ENCODE measurements at places on chromosomes 6 and 20.

GRCh38 chr20:62212299-62212698 lies 7.8 kb downstream of the HRH3 start:
- DNase-seq = no peak

DNA sequence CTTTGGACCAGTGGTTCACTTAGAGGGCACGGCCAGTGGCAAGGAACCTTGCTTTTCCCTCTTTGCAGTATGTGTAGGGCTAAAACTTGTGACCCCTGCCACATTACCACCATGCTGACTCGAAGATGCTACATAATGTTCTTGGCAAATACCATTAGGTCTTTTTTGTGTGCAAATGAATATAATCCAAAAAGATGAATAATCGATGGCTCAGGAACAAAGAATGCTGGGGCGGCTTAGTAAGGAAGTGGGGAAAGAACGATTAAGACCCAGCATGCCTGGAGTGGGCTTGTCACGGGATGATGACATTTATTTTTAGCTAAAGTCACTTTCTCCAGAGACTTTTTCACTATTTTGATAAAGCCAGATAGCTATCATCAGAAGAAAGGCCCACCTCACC lies 23.1 kb downstream of the CMTR1 start:
- peak; percentile 90 for DNase-seq

DNA sequence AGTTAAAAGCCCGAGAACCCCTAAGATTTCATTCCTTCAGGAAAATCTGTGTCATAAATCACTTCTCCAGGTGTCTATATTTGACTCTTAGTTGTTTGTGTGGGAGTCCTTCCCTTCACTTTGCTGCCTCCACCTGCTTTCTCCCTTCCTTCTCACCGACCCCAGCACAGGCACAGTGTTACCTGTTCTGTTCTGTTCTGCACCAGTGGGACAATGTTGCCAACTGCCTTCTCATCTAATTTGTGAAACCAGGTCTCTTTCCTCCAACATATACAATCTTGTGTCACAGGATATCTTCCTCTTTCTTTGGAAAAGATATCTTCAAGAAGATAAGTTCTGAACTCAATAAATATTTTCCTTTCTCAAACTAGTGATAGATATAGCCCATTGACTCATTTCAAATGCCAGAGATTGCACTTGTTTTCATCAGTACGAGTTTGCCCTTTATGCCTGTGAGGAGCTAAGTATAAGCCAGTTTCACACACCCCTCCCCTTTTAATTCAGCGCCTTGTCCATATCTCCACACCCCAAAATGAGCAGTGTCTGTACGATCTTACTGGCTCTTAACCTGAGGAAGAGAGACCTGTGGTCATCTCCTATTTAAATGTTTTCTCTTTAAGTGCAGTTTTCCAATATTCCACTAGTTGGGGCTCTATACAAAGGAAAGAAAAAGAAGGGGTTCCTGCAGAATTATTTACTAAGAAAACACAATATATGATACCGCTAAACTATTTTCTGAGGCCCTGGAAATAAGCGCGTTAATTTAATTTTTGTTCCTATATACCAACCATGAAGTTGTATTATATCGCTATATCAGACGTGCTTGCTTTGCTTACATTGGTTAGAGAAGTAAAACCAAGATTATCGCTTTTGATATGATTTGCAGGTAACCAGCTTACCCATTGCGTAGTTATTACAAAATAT lies 81.6 kb upstream of the PREP start:
- DNase-seq = peak; percentile 36

GRCh38 chr6:40442591-40442990 lies 144.6 kb downstream of the LRFN2 start:
- no peak for DNase-seq

- peak; percentile 16 for DNase-seq
Measured at GRCh38 chr6:107418118-107418517, 41.2 kb downstream of the PDSS2 start.

GRCh38 chr6:30363459-30363858 lies 18.5 kb downstream of the RPP21 start:
- DNase-seq = no peak

DNA sequence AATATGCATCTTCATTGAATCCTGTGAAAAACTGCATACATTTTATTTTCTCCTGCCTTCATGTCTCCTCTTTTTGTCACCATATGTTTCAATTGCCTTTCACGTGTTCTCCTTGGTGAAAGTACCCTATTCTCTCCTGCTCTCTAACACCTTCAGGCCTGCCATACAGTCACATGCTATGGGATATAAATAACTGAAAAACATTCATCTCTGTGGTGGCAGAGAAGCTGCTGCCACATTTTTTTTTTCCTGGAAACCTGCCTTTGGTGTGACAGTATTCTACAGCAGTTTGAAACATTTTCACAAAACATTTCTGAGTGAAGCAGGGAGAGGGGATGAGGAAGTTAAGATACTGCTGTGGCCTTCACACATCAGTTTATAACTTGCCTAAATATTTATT lies 44.8 kb upstream of the FBXL4 start:
- no peak for DNase-seq

- DNase-seq = no peak
Measured at GRCh38 chr6:48229841-48230240, 118.8 kb upstream of the PTCHD4 start.

DNA sequence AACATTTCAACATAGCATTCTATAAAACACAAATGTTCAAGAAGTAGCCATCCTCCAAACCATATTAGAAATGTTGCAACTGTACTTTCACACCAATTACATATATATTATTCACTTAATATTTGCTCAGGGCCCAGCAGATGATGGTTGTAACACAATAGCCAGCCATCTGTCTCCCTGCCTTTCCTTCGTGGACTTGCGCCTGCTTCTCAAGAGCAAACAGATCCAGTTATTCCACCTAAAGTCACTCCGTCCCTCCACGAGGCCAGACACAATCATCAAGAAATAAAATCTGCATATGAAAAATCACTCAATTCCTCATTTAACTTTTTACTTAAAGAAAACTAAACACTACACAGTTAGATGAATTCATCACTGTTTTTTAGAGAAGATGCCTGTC lies 160.4 kb downstream of the RALGAPA2 start:
- no peak for DNase-seq

- DNase-seq = no peak
Measured at GRCh38 chr20:57894096-57894495, 184.3 kb upstream of the PMEPA1 start.

DNA sequence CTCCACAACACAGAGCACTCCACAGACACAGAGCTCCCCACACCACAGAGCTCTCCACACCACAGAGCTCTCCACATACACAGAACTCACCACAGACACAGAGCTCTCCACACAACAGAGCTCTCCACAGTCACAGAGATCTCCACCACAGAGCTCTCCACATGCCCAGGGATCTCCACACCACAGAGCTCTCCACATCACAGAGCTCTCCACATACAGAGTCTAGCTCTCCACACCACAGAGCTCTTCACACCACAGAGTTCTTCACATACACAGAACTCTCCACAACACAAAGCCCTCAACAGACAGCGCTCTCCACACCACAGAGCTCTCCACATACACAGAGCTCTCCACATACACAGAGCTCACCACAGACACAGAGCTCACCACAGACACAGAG lies 55.3 kb downstream of the ERMARD start:
- no peak for DNase-seq

- DNase-seq = no peak
Measured at GRCh38 chr6:52552278-52552643, 24.6 kb downstream of the TRAM2 start.

DNA sequence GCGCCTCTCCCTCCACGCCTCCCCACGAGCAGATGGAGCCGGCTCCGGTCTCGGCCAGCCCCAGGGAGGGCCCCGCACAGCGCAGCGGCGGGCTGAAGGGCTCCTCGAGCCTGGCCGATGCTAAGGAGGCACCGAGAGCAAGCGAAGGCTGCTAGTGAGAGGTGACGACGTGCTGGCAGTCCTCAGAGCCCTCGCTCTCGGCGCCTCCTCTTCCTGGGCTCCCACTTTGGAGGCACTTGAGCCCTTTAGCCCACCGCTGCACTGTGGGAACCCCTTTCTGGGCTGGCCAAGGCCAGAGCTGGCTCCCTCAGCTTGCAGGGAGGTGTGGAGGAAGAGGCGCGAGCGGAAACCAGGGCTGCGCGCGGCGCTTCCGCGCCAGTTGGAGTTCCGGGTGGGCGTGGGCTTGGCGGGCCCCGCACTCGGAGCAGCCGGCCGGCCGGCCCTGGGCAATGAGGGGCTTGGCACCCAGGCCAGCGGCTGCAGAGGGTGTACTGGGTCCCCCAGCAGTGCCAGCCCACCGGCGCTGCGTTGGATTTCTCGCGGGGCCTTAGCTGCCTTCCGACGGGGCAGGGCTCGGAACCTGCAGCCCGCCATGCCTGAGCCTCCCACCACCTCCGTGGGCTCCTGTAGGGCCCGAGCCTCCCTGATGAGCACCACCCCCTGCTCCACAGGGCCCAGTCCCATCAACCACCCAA lies 2.5 kb upstream of the TMEM14C start:
- no peak for DNase-seq

GRCh38 chr6:30542404-30542725 lies 13.9 kb downstream of the GNL1 start:
- DNase-seq = no peak

GRCh38 chr20:58374906-58375758 lies 13.9 kb upstream of the VAPB start:
- DNase-seq = peak; percentile 45

DNA sequence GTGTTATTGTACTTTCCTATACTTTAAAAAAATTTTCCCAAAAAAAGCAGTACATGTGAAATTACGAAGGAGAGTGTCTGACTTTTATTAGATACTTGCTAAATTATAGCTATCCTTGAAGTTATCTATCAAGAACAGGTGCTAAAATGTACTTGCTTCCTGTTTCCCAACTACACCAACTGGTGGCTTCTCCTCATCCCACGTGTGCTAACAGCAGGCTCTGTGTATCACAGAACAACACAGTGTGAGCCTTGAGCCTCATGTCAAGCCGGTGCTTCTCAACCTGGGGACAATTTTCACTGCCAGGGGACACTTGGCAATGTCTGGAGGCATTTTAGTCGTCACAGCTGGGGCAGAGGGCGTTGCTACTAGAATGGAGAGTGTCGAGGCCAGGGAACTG lies 36.2 kb upstream of the CDYL start:
- DNase-seq = no peak

GRCh38 chr20:53598140-53599043 lies 4.8 kb upstream of the ZNF217 start:
- no peak for DNase-seq

DNA sequence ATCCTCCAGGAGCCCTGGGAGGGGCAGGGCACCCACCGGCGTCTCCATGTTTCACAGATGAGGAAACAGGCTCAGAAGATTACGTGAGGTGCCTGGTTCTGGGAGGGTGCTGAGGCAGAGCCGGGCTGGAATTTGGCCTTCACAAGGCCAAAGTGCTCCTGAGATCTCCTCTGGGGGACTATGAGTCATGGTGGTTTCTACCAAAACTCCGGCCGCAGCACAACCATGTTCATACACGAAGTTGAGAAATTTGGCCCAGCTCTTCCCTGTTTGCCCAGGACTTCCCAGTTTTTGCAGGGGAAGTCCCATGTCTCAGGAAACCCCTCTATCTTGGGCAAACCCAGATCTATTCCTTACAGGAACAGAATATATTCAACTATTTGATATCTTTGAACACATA lies 172.9 kb upstream of the CDYL start:
- peak; percentile 79 for DNase-seq

DNA sequence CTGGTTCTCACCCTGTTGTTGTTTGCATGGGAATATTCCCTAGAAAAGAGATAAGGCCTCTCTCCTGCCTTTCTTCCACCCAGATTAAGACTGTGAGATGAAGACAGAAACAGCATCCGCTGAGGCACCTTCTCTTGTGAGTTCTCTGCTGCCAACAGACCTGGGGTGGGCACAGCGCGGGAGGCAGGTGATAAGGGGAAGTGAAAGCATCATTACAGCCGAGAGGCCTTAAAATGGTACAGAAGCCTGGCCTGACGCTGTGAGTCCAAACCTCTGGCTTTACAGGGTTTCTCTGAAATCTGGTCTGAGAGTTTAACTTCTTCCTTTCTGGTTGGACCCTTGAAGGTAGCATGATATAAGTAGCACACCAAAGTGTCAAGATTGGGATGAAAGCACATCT lies 21.0 kb upstream of the IYD start:
- no peak for DNase-seq

DNA sequence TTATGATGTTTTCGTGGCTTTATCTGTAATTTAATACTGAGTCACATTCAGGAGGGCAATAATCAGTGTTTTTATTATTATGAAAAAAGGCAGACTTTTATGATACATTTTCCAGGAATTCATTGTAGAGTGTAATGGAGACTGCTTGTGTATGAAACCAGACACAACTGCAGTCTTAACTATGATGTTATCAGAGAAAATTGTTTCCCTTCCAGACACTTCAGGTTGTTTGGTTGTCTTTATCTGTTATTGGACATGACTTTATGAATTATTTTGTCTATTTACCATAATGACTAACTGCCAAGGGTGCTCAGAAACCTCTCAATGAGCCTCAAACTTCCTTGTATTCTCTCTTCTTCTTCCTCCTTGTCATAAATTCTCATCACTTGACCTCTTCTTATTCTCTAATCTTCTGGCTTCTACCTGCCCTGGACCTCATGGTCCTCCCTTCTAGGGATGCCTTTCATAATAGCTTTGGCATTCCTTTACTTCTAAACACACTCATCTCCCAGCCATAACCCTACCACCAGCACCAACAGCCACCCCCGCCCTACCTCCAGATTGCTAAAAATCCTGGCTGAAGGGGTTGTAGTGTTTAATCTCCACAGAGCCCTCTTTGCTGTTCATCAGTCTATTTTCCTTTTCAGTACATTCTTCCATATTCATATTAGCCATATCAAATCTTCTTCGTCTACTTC lies 492.5 kb downstream of the CDKAL1 start:
- DNase-seq = peak; percentile 14

GRCh38 chr20:5980720-5981538 lies 30.5 kb downstream of the MCM8 start:
- DNase-seq = no peak

DNA sequence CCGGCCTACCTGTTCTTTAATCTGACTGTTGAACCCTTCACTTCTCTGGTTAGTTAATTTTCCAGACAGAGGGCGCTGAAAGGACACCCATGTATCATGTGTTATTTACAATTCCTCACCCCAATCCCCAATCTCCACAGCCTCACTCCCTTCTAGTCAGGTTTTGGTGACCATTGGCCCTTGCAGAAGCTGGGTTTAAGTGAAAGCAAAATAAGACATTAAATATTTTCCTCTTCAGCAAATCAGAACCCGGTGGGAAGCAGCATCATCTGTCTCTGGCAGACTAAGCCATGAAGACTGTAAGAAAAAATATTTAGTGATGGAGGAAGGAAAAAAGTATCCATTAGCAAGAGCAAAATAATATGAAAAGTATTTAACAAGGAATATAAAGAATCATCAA lies 9.4 kb upstream of the HLA-DQA1 start:
- DNase-seq = no peak
